ENCODE measurements at places on chromosomes 7 and 10.

DNA sequence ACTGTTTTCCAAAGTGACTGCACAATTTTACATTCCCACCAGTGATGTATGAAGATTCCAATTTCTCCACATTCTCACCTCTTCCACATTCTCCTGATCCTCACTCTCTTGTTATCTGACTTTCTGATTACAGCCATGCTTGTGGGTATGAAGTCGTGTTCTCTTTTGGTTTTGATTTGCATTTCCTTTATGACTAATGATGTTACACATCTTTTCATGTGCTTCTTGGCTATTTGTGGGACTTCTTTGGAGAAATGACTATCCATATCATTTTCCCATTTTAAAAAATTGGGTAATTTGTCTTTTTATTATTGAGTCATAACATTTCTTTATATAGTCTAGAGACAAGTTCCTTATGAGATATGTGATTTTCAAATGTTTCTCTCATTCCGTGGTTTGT is 10.5 kb upstream of the GIMAP8 start:
- DNase-seq, result peak; percentile 9

DNA sequence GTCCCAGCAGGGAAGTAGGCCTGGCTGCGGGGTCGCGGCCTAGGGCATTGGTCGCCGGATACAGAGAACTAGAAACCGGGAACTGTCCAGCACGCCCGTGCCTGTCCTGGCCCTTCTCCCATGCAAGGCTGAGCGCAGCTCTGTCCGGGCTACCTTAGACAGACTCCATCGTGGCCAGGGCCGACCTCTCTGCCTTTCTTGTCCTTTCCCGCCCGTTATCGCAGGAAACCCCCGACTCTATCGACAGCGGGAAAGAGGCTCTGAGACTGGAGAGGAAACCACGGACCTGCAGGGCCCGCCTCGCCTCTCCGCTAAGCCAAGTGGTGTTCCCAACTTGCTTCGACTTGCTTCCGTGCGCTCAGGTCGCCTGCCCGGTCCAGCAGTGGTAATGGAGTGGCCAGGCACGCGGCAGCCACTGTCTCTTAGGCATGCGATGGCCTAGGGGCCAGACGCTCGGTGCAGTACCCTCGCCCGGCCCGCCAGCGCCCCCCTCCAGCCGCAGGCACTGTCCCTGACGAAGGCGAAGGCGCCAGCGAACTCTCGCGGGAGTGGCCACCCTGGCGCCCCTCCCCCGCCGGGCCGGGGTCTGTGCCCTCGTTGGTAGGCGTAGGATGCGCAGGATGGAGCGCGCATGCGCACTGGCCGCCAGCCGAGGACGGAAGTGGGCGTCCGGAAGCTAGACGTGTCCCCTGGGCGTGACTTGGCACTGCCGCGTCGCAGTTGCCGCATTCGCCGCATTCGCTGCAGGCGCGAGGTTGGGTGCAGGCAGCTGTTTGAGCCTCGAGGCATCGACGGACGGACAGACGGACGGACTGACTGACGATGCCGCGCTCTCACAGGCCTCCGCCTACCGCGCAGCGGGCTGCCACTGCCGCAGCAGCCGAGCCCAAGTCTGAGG is 54.4 kb downstream of the MCMBP start:
- DNase-seq, result peak; percentile 49

GRCh38 chr7:32890010-32890792 is 1.4 kb downstream of the KBTBD2 start:
- peak; percentile 63 for DNase-seq

GRCh38 chr7:126210707-126211106 is 1042.0 kb downstream of the GRM8 start:
- DNase-seq, result no peak

- DNase-seq, result no peak
Observed at GRCh38 chr10:25768167-25768566, 165.9 kb upstream of the MYO3A start.

- no peak for DNase-seq
Observed at GRCh38 chr7:150586068-150586784, 19.0 kb downstream of the GIMAP4 start.

DNA sequence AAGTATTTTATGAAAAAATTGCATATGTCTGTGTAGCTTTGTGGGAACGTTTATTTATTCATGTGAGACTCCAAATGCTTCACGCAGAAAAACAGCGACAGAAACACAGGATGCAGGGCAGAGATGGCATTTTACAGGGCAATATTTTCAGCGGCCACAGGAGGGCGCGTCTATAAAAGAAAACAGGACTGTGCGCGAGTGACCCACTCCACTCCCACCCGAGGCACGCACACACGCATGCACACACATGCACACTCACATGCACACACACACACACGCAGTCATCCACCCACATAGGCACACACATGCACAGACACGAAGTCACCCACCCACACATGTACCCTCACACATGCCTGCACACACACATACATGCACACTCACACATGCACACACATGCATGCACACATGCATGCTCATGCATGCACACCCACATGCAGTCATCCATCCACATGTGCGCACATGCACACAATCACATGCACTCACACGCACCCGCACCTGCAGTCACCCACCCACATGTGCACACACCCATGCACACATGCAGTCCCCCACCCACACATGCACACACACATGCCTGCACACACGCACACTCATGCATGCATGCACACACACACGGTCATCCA is 96.3 kb downstream of the DNAJB6 start:
- peak; percentile 20 for DNase-seq

DNA sequence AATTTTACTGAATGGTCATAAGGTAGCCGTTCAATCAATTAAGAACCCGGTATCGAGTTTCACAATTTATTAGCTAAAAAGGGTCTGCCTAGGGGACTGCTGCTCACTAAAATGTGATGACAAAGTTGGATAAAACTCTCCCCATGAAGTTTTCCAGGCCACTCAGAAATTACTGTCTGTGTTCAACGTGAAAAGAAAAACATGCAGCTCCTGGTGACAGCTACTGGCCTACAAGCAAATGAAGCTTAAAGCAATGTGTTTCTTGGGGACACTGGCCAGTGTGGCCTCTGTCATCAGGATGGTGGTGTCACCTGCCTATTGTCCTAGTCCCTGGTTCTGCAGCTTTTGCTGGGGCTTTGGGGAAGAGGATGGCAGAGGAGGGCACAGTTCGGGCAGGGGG is 222.6 kb downstream of the WDR11 start:
- no peak for DNase-seq

GRCh38 chr10:1557081-1557480 is 180.2 kb downstream of the ADARB2 start:
- DNase-seq, result no peak

DNA sequence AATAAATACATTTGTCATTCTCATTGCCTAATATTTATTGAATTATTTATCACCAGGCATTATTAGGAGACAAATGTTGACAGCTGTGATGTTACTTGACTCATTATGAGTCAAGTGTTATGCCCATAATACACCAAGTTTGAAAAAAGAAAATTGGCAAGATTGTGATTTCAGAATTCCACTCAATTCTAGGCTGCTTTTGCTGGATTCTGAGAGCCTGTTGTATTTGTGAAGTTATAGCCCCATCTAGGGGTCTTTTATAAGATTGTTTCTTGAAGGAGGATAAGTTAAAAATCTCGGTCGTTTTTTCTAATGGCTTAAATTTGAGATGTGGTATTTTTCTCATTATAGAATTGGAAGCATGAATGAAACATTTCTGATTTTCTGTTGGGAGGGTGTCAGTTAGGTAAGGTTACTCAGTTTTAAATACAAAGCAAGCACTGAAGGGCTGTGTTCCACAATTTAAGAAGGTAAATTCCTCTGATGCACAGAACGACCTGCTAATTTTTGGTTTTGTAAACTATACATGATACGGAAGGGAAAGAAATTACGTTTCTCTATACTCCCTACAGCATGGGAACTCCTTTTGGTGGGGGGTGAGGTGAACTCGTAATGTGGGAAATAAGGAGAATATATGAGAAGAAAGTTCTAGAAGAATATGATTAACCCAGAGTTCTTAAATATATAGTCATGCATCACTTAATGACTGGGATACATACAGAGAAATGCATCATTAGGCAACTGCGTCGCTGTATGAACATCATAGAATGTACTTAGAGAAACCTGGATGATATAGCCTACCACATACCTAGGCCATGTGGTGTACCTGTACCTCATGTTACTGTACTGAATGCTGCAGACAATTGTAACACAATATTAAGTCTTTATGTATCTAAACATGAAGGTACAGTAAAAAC is 2.6 kb downstream of the STK31 start:
- peak; percentile 69 for DNase-seq

- DNase-seq, result no peak
Observed at GRCh38 chr7:370775-371118, 80.8 kb downstream of the FOXL3 start.

- no peak for DNase-seq
Observed at GRCh38 chr7:68971634-68972340, 626.5 kb upstream of the AUTS2 start.

DNA sequence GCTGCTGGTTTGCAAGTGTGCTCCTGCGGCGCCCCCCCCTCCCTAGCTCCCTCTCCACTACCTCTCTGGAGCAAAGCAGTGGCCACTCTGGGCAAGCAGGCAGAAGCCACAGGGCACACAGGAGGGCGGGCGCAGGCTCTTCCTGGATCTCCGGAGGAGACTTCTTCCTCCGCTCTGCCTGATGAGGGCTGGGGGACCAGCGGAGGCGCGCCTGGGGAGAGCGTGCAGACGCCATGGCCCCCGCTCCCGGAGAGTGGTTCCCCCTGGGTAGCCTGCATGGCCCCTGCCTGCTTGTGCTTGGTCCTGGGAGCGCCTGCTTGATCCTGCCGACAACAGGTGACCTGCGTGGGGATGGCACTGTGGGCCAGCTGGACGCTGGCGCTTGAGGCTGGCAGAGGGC is 29.0 kb downstream of the ANKMY2 start:
- no peak for DNase-seq

GRCh38 chr10:17454161-17455014 is at the start of gene ST8SIA6:
TSS of gene ST8SIA6 (minus strand) at chr10:17454595. CDS start at chr10:17454255, 340 bp downstream.
- DNase-seq, result peak; percentile 43

DNA sequence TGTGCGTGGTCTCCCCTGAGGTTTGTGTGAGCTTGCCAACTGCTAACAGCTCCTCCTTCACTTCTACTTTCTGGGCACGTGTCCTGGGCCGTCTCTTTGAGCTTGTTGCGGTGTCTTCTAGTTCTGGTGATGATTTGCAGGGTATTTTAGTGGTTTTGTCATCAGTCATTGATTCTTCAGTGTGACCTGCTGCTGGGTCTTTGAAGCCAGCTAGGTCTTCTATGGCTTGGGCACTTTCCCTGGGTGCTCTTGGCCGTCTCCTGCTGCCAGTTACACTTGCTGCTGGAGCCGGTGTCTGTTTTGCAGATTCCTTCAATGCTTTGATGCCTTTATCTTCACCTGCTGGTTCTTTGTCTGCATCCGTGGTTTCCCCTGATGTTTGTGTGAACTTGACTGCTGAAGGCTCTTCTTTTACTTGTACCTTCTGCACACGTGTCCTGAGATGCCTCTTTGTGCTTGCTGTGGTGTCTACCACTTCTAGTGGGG is 23.0 kb downstream of the MKI67 start:
- DNase-seq, result no peak

DNA sequence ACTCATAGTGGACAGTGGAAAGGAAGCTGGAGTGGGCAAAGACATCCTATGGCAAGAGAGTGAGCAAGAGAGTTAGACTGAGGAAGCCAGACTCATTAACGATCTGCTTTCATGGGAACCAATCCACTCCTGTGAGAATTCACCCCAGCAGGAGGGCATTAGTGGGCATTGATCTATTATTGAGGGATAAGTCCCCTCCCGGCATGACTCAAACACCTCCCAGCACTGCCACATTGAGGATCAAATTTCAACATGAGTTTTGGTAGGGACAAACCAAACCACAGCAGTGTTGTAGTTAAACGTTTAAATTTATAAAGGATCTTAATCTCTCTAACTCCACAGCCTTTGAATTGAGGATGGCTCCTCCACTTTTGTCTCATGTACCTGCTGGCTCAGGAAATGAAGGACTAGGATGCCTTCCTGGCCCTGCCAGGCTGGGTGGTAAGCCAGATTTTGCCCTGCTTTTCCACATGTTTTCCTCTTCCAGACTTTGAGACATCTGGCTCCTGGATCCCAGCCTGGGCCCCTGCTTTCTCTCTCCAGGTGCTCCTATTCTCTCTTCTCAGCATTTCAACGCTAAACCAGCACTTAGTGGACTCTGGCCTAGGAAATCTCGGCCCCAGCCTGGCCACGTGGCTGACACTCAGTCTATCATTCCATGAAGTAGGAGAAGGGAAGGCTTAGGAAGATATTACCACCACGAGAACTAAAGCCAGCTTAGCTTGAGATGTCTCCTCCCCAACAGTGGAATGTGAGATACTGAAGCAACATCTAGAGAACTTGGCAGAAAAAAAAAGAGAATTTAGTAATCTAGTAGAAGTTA is 96.5 kb upstream of the PIP4K2A start:
- peak; percentile 45 for DNase-seq

DNA sequence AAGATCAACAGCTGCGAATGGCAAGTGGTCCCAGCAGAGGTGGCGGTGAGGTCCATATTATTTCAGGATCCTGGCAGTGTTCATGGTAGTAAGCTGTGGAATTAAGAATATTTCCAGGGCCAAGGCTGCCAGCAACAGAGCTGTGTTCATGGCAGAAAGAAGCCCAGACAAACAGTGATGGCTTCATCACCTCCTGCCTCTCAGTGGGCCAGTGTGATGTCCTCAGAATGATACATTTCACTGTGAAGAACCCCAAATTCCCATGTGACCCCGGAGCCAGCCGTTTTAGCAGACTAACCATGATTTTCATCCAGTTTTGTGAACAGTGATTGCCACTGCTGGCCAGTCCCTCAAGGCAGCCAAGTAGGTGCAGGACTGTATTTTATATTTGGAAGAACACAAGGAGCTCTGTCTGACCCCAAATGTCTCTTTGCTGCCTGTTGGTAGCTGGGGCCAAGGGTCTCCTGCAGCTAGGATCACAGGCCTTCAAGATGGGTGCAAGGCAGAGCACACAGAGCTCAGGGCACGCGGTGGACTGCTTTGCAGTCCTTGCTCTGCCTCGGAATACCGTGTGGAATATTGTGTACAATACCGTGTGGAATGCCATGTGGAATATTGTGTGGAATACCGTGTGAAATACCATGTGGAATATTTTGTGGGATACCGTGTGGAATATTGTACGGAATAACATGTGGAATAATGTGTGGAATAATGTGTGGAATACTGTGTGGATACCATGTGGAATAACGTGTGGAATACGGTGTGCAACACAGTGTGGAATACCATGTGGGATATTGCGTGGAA is 132.3 kb upstream of the CHST15 start:
- DNase-seq, result no peak

- no peak for DNase-seq
Observed at GRCh38 chr7:105131033-105131656, 117.1 kb downstream of the KMT2E start.

GRCh38 chr7:95766657-95767056 is 5.7 kb upstream of the DYNC1I1 start:
- DNase-seq, result no peak

DNA sequence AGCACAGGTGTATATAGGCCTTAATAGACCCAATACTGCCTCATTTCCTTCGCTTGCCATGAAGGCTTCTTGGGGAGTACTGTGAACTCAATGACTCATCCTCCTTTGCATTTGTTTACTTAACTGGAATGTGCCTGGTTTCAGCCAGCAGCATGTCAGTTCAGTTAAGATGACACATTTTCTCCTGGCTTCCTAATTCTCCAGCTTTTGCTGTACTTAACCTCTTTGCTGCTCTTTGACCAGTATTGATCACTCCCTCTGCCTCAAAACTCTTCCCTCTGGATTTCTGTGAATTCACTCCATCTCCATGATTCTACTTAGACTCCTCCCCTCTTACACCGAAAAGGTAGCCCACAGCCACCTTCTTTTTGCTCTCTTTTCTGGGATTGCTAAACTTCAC is 135.7 kb downstream of the MAGI2 start:
- peak; percentile 80 for DNase-seq
